Brain pericyte (primary cell): ENCODE measurements at places on chromosomes 7 and 10.

- no peak for DNase-seq
Measured at GRCh38 chr10:118569241-118569881, 26.1 kb downstream of the PRLHR start.

DNA sequence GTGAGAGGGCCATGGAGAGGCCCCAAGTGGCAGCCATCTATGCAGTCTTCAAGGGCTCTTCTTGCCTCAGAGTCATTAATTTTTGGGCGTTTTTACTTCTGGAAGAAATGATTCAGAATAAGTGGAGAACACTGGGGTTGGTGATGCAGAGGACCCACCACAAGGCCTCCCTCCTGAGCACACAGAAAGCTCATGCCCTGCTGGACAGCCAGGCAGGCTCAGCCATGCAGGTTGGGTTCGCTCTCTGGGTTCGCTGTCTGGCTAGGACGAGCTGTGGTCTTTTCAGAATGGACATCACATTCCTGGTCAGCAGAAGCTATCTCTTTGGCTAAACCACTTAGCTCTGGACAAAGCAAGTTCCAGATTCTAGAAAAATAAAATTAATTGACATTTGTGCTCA, 480.8 kb downstream of the RPS24 start:
- no peak for DNase-seq

DNA sequence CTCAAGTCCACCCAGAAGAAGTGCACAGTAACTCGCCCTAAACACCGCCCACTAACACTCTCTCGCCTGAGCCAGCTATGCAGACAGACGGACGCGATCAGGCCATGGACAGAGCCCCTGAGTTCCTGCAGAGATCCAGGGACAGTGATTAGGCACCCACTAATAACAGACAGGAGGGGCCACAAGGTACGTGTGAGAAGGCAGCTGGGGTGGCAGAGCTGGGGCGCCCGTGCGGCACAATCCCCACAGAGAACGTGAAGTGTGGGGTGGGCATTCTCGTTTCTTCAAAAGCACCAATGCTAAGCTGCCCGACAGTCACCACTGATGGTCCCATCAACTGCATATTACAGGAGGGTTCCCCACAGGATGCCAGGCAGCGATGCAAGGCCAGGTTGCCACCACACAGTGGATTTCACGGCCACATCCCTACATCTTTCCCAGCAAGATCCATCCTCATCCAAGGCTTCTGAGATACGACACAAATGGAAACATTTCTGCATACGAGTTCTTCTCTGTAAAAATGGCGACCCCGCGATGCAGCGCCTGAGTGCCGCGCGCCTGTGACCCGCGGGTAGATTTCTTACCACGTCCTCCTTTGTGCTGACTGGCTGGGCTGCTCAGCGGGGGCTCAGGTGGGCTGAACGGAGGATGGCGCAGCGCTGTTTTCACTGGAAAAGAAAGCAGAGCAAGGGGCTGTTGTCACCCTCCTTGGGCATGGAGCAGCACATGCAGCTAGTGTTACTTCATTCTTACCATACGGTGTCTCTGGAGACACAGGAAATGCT, 237.5 kb downstream of the TNS3 start:
- DNase-seq, result no peak

DNA sequence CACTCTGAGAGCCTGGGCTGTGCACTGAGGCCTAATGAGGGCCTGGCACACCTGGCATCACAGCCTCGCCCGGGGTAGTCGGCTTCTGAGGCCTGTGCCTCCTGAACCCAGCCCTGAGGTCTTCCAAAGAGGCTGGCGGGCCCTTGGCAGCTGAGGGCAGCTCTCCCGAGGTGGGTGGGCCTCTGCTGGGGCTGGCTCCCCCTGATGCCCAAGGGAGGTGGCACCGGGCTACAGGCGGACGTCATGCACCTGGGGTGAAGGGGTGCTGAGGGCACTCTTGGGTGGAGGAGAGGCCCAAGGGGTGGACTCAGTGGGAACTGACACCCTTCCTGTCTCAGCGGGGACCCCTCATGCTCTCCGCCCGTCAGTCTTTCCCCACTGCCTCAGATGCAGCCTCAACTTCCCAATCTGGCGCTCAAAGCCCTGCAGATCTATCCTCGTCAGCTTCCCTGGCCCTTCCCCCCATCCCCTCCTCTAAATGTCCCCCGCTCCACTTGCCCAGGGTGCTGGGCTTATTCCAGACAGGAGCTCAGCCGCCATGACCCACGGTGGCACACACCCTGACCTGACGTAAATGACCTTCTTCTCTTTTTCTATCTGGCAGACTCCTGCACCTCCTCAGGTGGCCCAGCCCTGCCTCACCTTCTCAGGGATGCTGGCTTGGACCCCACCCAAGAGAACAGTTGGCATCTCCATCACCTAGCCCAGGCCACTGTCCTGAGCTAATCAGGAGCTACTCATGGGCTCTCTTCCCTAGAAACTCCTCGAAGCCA, 38.2 kb downstream of the MYL10 start:
- no peak for DNase-seq

DNA sequence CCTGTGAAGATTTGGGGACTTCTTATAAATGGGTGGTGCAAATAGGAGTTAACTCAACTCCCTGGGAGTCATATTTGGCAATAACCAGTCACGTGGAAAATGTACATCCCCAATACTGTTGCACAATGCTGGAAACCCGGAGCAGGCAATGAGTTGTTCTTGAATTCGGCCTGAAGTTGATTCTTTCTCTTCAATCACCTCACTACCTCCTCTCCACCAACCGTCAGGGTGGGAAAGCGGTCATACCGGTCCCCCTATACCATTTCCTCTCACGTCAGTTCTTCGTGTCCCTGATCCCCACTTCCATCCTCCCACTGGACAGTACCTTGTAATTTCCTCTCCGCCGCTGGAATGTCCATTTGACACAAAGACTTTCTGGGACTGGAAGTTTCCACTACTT, 2.8 kb downstream of the GIMAP5 start:
- DNase-seq, result no peak

- no peak for DNase-seq
Measured at GRCh38 chr10:90816466-90816865, 41.4 kb downstream of the HTR7 start.

GRCh38 chr7:45080265-45080957, 8.4 kb downstream of the NACAD start:
- no peak for DNase-seq

DNA sequence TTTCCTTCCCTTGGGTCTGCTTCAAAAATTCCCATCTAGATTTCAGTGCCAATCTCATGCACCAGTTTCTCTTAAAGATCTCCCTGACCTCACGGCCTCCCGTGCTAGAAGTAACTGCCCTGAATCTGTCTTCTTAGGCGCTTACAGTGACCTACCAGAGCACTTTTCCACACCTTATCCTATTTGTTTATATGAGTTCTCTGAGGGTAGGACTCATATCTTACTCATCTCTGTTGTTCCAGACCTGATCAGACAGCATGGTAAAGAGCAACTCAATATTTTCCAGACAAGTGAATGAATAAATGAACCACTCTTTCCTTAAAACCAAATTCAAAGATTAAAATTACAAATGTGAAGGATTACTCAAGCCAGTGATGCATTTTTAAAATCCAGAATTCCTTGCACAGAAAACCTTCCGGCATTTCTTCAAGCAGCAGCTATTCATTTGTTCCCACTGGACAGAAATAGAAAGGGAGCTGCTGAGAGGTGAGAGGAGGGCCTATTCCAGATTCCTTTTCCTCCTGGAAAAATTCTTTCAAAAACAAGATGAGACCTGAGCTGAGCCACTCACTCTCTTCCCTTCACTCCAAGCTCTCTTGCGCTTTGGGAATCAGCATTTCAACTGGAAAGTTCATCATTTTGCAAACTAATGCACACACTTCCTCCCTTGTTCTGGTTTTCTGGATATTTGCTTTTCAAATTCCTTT, 94.6 kb downstream of the ELMO1 start:
- no peak for DNase-seq
